Effector CD4-positive, alpha-beta T cell (primary cell): ENCODE measurements at places on chromosomes 2 and 18.

GRCh38 chr18:60188958-60189357, 183.6 kb downstream of the MC4R start:
- DNase-seq, result no peak

GRCh38 chr2:241030883-241031282, 32.5 kb downstream of the SNED1 start:
- DNase-seq, result no peak

- DNase-seq, result no peak
Observed at GRCh38 chr2:232261776-232262175, 116.8 kb upstream of the ALPP start.

- no peak for DNase-seq
Observed at GRCh38 chr18:76578571-76579300, 83.7 kb upstream of the ZNF516 start.

GRCh38 chr18:10784596-10785202, 258.9 kb downstream of the NAPG start:
- DNase-seq, result no peak

- DNase-seq, result no peak
Observed at GRCh38 chr18:46282646-46283045, 178.5 kb downstream of the HAUS1 start.

GRCh38 chr2:133918141-133918540, 335.7 kb upstream of the MGAT5 start:
- no peak for DNase-seq

- no peak for DNase-seq
Observed at GRCh38 chr2:88212251-88212790, 42.2 kb downstream of the THNSL2 start.

DNA sequence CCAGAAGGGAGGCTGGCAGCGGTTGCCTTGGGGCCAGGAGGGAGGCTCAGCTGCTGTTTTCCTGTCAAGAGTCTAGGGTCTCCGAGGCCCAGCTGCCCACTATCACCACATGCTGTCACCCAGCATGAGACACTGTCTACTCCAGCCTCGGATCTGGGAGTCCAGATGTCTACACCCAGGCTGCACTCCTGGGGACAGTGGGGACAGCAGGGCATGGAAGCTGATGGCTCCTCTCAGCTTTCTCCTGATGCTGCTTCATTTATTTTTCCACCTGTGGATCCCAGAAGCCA, 134.0 kb downstream of the PTGR3 start:
- DNase-seq, result no peak
